ENCODE measurements at places on chromosomes 12 and 14. TPM values are rescaled to one million over a fixed set of nuclear protein-coding genes. Genes with fewer than 3 reads are reported as not detected.

The KRT83 gene
- not detected for total RNA-seq

The RTN1 gene
- total RNA-seq: 25.7 TPM

The AKAP5 gene
- 0.71 TPM for total RNA-seq

The EXOC5 gene
- total RNA-seq: 48.2 TPM

The CLEC2A gene
- not detected for total RNA-seq

The DLK1 gene
- not detected for total RNA-seq

The LUM gene
- 85.2 TPM for total RNA-seq

DNA sequence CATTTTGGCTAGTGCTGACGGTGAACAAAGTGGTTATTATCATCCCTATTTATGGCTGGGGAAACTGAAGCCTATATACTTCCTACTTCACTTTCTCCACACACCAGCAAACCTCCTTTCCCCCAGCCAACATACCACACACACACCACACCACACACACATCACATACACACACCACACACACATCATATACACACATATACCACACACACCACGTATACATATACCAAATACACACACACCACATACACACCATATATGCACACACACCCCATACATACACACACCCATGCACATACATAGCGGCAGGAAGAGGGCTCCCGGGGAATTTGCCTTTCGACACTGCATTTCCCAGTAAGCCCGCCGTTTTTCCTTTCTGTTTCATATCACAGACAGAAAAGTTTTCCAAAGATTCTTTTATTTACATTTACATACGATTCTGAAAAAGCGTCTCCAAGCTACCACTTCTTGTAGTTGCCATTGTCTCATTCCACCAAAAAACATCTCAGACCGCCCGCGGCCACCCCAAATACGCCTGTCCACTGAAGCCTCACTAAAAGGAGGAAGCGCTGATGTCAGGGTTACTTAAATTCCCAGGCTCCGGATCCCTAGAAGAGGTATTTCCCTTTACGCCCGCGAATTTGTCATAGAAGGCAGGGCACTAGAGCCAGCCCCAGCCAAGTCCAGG is 823 bp upstream of the RAB5B start:
- DNase-seq: no peak

DNA sequence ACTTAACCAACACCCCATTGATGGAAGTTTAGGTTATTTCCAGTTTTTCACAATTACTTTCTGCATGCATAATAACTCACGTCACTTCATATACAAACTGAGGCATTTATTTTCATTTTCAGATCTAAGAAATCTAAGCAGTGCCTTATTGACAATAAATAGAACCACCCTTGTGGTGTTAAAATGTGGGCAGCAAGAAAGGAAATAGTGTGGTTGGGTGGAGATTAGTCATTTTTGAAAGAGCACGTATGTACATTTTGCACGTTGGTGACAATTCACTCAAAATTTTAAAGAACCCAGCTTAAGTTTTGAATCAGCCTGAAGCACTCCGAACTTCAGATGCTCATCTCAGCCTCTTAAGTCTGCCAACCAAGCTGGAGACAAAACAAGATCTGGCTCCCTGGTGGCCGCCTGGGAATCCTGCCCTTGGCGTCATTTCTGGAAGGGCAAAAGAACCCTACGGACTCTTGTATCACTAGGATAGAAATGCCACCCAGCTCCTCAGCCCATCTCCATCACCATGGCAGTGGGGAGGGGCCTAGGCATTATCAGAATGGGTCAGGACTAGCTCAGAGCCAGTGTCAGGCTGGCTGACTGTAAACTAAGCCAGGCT is 89.5 kb upstream of the BCL2L14 start:
- no peak for DNase-seq

DNA sequence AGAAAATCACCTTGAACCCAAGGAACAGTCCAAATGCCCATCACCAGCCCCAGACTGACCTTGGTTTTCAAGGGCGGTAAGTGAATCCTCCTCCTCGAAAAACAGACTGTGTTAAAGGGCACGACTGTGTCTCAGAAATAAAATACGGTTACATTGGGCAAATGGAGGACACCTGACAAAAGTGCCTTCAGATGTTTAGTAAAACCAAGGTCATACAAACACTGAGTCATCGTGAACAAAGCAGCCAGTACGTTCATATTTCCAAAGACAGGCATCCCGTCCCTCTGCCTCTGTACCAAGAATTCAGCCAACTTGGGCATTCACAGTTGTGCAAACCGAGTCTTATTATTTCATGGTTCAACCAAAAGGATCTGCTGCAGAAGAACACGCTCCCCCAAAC is 25.9 kb downstream of the FOXN3 start:
- DNase-seq: peak; percentile 4

GRCh38 chr12:102016472-102016871 is 45.3 kb downstream of the WASHC3 start:
- no peak for DNase-seq

DNA sequence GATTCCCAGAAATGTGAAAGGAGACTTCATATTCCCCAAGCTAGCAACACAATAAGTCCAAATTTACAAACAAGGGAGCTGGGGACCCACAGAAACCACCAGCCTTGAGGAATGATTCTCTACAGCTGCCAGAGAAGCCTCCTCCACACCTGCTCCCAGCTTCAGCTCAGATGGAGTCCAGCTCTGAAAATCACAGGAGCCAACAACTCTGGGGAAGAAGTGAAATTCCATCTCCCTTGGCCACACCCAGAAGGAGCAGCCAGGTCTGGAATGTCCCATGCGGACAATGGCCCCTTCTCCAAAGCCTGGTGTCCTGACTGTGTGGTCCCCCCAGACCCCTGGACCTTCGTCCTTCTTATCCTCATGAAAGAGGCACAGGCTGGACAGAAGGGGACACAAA is 45.4 kb downstream of the SYNE3 start:
- DNase-seq: no peak

- DNase-seq: no peak
Observed at GRCh38 chr14:64061706-64062105, 208.9 kb downstream of the SYNE2 start.

- DNase-seq: no peak
Observed at GRCh38 chr14:32947792-32948191, 9.1 kb downstream of the NPAS3 start.

GRCh38 chr14:42185718-42186117 is 579.0 kb downstream of the LRFN5 start:
- no peak for DNase-seq

DNA sequence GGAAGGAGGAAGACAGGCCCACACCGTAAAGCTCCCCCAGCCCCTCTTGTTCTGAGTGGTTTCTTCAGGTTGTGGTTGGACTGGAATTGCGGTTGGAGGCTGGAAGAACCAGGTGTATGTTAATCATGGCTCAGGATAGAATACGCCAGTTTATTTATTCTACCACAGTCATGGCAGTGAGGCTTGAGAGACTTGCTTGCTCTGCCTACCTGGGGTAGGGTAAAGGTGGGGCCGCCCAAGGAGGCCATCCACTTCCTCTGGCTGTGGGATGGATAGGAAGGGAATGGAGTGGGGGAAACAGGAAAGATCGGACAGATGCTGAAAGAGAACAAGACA is 8.1 kb downstream of the SHMT2 start:
- no peak for DNase-seq

DNA sequence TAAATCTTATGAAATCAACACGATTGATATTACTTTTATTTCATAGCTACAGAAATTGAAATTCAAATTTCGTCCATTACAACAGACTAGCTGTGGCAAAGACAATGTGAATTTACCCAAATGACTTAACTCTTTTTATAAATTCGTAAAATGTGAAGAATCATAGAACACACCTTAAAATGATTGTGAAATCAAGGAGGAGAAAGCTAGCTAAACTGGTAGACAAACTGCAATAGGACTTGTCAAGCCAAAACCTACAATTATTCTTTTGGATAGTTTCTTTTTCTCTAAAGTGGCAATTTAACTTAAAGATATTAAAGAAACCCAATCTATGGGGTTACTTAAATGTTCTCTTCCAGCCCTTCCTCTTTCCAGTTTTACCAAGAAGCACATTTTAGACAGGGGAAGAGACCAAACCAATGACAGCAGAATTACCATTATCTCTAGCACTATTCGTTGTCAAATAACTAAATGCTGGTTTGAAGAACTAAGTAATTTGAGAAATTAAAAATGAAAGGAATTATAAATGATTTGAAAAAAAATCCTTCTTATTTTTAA is 807 bp upstream of the SLC16A7 start:
- DNase-seq: no peak

- no peak for DNase-seq
Observed at GRCh38 chr12:52865090-52865944, 16.5 kb upstream of the KRT78 start.

- DNase-seq: no peak
Observed at GRCh38 chr12:28456934-28457710, 266.9 kb downstream of the CCDC91 start.

DNA sequence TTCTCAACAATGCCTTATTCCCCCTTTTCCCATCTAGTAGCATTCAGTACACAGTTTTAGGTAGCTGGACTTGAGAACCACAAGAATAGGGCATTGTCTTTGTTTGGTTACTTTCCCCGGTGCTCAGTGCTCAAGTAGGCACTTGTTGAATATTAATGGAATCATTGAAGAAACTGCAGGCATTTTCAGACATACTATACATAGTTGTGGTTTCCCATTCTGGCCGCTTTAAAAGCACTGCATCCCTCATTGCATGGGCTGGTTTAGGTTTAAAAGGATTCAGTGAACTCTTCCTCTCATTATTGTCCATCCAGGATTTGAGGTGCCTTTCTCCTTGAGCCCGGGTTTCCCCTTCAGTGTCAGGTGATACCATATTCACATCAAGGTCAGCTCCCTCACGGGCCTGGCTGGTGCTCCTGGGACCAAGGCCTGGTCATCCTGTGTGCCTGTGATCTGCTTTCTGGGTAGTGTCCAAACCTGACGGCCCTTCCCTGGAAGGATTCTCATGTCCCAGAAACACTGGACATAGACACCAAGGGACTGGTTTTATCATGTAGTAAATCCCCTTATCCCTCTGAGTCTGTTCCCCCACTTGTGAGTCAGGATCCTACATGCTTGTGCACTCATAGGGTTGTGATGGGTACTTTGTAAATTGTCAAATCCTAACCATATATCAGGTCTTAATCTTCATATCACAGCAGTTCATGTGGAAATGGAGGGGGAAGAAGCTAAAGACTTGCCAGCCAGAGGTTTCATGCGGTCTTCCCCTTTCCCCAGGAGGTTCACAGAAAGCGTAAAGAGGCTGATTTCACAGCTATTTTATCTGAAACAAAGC is 7.4 kb downstream of the TCP11L2 start:
- no peak for DNase-seq

DNA sequence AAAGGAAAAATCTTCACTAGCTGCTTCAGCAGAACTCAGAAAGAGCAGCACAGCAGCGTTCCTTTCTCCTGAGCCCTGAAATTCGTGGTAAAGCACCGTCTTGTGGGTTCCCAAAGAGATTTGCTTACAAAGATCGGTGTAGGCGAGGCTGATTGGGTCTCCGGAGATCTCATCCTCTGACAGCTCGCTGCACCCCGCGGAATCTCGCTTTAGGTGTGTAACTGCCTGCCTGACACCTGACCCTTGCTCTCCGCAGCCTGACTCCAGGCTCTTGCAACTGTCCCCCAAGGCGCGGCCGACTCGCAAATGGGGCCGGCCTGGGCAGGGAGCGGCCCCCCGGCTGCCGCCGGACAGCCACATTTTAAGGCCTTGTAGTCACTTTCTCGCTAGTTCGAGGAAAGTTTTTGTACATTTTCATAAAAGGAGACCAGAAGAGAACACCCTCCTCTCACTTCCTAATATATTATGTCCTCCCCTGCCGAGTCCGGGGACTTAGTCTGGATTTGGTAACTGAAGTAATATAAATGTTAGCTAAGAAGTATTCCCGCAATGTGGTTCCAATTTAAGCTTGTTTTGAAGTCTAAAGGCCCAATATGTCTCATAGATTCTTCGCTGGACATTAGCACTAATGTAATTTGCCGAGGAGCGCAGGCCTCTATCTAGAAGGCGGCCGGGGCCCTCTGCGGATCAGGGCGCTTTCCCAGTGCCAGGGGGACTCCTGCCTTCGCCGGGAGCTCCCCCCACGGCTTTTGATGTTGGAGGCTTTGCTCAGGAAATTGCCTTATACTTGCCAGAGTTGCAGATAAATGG is 177.3 kb upstream of the CDKN3 start:
- no peak for DNase-seq

DNA sequence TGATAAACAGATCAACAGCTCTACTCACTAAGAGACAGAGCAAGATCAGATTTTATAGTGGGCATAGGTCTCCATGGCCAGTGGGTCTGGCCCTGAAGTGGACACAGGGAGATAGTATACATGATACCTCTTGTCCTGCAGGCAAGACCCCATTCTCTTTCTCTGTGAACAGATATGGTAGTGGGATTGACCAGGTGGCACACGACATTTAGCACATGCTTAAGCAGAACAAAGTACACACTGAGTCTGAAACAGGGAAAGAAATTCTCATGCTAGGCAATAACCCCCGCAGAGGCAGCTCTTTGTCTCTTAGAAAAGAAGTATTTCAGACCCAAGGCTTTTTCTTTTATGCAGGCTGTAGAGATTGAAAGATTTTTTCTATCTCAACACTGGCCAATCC is 1331.2 kb downstream of the FSCB start:
- DNase-seq: no peak

DNA sequence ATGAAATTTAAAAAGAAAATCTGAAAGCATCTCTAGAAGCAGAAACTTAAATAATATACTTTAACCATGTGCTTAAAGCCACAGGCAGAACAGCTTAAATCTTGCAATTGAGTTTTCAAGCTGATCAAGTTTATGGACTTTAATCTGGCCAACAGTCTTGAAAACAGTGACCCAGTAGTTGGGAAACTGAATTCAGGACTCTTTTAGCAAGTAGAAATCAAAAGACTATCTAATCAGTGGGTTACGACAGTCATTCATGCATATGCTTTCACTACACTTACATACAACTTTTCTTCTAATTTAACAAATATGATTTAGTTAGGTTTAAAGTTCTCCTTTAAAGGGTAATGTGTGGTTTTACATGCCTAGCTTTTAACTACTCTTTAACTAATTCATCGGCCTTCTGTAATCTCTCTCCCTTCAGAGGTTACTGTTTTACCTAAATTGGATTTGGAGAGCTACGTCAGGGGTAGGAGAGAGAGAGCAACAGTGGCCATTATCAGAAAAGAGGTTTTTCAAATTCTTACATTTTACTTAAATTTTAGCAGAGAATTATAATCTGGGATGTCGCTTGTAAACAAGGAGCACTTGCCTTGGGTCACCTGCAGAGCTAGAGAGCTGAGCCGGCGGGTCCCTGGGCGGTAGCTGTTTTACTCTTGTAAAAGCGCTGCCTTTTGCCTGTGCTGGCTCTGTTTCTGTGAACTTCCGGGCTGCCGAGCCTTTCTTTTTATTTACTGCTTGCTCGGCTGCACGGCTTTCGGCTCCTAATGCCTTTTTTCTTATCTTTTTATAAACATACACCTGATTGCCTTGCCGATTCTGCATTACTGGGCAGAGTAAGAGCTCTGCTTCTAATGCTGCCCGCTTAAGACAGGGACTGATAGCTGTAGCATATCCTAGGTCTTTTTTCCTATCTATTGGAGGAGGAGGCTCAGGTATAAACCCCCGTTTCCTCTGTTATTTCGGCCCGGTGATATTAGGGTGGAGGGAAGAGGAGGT is 17.4 kb upstream of the LYZ start:
- no peak for DNase-seq

- DNase-seq: no peak
Observed at GRCh38 chr14:80356413-80356812, 145.1 kb upstream of the DIO2 start.
